Kidney glomerular epithelial cell (primary cell): ENCODE measurements at places on chromosomes 12 and 14.

- no peak for DNase-seq
Observed at GRCh38 chr12:52080403-52081251, 1.1 kb downstream of the SMIM41 start.

DNA sequence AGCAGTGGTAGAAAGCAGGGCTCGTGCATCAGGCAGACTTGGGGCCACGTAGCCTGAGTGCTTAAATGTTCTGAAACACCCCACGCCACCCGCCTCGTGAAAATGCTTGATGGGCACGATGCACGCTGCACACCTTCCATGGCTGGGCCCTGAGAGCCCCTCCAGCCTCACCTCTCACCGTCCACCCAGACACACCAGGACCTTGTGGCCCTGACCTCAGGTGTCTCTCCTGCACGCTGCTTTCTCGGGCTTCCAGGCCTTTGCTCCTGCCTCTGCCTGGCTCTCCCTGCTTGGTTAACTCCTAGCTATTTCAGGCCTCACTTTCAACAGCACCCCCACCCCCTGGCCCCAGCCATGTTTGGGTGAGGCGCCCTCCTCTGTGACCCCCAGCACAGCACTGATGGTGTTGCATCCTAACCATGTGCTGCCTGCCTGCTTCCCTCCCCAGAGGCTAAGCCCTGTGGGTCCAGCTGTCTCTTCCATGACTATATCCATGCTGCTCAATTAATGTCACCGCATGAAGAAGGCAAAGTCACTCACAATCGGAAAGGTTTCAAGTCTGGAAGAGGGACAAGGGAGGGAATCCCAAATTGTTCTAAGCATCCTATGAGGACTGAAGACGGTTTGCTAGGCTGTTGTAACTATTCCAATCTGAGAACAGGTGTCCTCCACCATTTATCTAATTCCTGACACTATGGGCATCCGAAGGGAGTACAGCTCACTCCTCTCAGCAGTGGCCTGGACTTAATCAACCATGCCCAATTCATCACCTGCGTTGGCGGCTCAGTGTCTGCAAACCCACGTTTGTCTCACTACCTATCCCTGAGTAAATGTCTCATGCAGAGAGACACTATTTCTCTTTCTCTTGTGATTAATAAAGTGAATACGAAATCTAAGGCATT, 82.2 kb downstream of the CCDC88C start:
- peak; percentile 40 for DNase-seq

DNA sequence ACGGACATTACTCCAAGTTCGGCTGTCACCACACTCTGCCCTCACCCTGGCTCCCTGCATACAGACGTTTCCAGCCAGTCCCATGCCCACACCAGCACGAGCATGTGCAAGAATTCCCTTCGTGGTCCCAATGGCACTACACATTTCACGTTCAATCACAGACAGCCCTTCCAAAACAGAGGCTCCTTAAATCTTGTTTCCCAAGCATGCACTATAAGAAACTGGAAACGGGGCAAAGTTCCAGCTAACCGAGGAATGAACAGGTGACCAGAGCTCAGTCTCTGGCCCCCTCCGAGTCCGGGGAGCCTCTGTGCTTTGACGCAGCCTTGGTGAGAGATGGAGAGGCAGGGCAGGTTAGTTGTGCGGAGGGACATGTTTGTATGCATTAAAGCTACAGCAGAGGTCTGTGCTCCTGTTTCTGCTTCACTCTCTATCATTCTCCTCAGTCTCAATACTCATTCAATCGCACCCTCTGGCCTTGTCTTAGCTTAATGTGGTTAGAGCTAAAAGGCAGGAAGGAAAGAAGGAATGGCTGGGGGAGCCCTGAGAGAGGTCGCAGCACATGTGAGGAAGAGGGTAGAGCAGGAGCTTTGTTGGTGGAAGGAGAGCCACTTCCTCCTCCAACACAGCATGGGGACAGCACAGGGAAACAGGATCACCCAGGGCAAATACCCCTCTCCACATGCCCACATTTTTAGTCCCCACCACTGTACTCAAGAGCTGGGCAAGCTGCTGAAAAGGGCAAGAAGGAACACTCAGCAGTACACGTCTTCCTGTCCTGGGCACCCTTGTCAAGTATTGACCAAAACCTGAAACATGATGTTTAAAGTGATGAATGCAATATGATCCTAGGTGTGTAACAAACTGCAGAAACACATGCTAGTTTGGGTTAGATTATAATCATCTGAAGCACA, 12.2 kb upstream of the SELPLG start:
- DNase-seq, result no peak

DNA sequence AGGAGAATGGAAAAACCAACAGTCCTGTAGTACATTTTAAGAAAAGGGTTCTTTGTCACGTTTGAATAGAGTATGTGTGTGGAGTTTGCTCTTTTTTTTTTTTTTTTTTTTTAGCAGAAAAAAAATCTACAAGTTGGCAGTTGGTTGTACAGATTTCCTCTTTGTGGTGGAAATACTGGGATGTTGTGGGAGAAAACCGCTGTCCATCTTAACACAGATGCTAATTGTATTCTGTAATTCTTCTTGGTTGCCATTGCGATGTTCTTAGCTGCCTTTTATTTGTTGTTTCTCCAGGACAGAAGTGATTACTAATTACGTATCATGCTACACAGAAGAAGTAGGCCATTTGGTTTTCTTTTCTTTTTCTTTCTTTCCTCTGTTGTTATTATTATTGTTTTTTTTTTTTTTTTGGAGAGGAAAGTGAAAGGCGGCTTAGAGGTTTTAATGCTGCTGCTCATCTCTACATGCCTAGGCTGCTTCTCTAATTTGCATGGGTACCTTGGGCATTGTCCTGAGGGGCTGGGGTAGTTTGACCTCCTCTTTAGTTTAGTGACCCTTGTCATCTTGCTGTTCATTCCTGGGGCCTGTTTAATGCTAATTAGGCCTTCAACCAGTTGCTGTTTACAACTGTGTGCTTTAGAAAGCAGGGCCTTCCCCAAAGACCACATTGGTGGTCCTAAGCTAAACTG, 94.7 kb downstream of the TMTC2 start:
- no peak for DNase-seq

- DNase-seq, result no peak
Observed at GRCh38 chr12:19741132-19741489, 301.8 kb downstream of the AEBP2 start.

DNA sequence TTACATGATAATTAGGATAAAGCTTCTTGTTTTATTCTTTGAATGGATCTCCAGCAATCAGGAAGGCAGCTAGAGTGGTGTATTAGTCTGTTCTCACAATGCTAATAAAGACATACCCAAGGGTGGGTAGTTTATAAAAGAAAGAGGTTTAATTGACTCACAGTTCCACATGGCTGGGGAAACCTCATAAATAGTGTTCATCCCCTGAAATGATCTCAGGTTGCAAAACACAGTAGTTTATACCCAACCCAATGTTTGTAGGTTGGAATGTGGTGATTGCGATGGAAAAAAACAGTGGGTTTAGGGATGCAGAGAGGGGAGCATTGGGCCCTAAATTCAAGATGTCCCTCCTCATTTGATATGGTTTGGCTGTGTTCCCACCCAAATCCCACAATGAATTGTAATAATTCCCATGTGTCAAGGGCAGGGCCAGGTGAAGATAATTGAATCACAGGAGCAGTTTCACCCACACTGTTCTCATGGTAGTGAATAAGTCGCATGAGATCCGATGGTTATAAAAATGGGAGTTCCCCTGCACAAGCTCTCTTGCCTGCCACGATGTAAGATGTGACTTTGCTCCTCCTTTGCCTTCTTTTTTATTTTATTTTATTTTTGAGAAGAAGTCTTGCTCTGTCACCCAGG, 11.5 kb downstream of the MUCL1 start:
- DNase-seq, result no peak

GRCh38 chr12:77047341-77048109, 17.8 kb downstream of the E2F7 start:
- no peak for DNase-seq

DNA sequence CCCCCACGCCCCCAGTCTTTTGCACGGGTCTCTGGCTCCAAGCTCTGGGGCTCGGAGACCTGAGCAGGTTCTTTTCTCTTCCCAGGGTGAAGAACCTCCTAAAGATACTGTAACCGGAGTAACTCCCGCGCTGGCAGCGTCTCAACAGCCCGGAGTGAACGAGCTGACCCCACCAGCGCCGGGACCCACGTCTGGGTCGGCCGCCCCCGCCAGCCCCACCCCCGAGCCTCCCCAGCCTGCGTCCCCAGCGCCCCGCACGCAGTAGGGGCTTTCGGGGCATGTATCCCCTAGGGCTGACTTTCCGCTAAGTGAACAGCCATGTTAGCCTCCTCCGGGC, 858 bp downstream of the SLC35F4 start:
- DNase-seq, result no peak

GRCh38 chr12:93852173-93852591, 175.0 kb downstream of the CRADD start:
- peak; percentile 18 for DNase-seq

DNA sequence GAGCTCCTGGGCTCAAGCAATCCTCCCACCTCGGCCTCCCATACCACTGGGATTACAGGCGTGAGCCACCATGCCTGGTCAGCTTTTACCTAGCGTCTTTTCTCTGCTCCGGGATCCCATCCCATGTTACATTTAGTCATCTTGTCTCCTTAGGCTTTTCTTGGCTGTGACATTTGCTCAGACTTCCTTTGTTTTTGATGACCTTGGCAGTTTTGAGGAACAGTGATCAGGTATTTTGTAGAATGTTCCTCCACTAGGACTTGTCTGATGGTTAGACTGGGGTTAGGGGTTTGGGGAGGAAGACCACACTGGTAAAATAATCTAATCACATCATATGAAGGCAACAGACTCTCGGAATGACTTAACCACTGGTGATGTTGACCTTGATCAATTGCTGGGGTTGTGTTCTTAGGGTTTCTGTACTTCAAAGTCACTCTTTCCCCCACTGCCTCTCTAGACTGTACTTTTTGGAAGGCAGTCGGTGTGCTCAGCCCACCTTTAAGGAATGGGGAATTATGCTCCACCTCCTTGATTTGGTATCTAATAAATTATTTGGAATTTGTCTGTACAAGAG, 48.4 kb downstream of the RIN3 start:
- no peak for DNase-seq

DNA sequence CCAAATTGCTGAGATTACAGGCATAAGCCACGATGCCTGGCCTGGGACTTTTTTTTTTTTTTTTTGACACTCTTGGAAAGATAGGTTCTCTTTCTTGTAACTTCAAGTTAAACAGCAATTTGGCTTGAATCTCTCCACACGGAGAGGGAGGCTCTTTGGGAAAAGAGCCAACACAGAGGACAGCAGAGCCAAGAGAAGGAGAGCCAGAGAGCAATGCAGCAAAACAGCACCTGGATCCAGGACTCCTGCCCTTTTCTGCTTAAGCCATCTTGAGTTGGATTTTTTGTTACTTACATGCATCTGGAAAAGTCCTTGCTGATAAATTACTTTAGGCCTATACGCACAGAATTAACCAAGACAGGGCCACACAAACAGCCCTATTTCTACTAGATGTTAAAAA, 176.8 kb downstream of the APAF1 start:
- no peak for DNase-seq

DNA sequence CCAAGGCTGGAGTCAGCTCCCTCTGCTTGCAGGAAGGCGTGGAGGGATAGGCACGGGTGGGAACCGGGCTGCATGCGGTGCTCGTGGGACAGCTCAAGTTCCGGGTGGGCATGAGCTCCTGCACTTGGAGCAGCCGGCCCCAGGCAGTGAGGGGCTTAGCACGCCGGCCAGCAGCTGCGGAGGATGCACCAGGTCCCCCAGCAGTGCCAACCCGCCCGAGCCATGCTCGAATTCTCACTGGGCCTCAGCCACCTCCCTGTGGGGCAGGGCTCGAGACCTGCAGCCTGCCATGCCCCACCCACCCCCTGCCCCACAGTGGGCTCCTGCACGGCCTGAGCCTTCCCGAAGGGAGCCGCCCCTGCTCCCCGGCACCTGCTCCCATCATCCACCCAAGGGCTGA, 1501.8 kb downstream of the AACS start:
- DNase-seq, result no peak

DNA sequence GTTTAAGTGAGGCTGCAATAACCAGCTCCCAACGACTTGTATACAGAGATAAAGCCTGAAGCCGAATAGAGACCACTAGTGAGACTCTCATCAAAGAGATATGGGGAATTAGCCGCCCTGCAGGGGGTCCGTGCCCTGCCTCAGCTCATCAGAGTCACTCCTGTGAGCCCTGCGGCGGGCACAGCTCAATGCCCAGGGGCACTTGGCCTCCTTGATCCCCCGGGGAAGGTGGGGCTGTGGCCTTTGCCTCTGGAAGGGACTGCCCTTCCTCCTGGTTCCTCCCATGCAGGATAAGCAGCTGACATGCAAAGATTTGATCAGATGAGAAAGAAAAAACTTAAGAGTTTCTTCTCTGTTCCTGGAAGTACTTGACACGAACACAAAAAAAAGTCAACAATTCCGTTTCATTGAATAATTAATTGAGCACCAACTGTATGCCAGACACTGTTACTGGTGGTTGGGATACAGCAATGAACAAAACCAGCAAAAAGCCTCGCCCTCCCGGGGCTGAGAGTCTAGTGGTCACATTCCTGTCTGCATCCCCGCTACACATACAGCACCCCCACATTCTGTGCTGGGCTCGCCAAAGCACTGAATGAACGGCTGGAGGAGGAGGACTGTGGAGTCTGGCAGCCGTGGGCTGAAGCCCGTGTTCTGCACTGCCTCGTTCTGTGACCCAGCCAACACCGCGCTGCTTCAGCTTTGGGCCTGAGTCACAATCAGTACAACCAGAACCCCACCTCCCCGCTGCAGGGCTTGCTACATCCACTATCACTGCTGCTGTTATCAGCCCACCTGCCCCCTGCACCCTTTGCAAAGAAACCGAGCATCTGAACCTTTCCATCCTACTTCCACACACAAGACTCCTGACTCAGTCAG, 10.3 kb downstream of the TTC7B start:
- no peak for DNase-seq

DNA sequence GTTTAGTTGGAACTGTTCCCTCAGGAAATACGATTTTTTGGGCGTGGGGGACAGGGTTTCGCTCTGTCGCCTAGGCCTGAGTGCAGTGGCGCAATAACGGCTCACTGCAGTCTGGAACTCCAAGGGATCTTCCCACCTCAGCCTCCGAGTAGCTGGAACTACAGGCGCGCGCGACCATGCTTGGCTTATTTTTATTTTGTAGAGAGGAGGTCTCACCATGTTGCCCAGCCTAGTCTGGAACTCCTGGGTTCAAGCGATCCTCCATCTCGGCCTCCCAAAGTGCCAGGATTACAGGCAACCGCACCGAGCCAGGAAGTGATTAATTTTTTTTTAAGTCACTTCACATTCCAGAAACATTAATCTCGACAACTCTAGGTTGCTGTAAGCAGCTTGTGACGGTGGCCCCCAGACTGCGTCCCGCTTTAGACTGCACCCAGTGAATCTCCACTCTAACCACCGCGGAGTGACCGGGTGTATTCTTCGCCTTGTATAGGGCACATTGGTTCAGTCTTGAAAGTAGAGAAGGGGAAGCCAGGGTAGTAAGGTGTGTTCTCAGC, 830 bp upstream of the MIS18BP1 start:
- no peak for DNase-seq

DNA sequence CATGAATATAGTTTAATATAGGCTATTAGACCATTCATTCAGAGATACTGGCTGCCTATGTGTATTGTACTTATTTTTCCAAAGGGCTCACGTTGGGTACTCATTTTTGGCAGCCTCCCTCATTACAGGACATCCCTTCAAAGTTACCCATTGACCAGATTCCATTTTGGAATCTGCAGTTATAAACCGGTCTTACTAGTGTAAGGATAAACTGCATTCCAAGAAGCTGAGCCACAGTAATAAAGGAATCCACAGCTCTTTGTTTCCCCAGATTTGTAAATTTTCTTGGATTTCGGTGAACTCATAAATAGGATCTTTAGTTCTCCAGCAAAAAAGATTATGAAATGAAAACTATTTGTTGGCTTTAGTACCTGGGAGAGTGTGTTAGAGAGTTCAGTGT, 18.9 kb upstream of the CFL2 start:
- peak; percentile 52 for DNase-seq
